Endodermal cell (in vitro differentiated cells): ENCODE measurements at places on chromosomes 3 and 15.

DNA sequence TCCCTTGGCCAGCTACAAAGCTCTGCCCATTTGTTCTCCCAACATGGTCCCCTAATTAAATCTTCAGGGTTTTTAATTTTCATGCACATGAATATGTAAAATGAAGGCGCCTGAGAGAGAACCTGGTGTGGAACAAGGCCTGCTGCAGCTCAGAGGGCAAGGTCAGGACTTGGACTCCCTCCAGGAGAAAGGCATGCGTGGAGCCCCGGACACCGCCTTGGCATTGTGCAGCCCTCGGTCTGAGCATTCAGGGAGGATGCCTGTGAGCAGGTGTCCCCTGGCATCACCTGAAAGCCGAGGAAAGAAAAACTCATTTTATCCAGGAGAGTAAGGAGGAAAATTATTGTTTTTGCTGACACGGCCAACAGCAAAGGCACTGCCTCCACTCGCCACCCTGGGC lies 33.8 kb upstream of the EPHB1 start:
- no peak for DNase-seq

DNA sequence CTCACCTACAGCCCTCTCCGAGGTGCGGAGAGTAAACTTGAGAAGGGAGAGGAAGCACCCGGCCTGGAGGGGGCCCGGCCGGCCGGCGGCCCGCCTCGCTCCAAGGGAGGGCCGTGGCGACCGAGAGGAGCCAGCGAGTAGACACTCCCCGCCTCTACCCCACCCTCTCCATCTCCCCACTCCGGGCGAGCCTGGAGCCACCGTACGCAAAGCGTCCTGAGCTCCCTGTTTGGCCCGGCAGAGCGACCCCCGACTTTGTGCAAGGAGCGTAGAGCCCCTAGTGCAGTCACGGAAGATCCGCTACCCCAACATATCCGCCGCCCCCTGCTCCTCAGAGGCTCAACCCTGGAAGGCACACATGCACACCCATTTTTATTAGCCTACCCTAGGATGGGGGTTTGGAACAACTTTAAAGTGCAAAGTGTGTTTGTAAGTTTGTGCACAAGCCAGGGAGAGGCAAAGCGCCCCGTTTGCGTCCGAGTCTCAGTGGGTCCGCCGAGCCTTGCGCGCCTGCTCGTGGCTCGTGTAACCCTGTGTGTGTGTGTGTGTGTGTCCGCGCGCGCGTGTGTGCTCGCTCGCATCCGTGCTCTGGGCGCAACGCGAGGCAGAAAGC lies 508 bp upstream of the SMAD6 start:
- DNase-seq, result no peak

GRCh38 chr3:48684480-48685143 lies 1.1 kb downstream of the NCKIPSD start:
- no peak for DNase-seq

GRCh38 chr3:37810848-37811247 lies 50.8 kb upstream of the CTDSPL start:
- DNase-seq, result peak; percentile 36

DNA sequence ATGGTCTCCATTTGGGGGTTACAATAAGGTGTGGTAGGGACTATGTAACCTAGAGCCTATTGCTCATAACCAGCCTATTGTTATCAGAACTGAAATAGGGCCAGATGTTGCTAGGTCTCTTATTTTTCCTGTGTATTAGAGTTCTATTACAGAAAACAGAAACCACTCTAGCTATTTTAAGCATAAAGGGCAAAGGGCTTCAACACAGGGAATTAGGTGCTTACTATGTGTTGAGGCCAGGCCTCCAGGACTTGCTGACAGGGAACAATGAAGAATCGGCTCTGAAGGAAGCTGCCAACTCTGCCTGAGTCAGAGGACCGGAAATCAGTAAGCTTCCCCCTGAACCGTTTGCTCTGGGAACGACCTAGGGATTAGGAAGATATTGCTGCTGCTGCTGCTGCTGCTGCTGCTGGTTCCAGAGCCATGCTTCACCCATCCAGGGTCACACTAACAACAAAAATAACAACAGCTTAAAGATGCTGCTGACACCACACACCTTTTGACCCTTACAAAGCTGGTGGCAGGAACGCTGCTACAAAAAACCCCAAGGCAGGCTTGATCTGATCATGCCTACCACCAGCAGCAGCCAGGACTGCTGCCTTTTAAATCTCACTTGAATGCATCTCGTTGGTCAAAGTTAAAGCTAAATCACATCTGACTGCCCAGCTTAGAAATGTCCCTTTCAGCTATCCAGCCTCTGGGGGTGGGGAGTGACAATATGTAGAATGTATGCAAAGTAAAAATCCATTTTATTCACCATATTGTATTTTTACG lies 276.9 kb upstream of the IL12A start:
- peak; percentile 52 for DNase-seq

DNA sequence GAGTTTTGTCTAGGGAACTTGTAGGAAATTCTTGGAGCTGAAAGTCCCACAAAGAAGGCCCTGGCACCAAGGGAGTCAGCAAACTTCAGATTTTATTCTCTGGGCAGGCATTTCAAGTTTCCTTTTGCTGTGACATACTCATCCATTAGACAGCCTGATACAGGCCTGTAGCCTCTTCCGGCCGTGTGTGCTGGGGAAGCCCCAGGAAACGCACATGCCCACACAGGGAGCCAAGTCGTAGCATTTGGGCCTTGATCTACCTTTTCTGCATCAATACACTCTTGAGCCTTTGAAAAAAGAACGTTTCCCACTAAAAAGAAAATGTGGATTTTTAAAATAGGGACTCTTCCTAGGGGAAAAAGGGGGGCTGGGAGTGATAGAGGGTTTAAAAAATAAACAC lies 15.0 kb downstream of the TIGIT start:
- no peak for DNase-seq

DNA sequence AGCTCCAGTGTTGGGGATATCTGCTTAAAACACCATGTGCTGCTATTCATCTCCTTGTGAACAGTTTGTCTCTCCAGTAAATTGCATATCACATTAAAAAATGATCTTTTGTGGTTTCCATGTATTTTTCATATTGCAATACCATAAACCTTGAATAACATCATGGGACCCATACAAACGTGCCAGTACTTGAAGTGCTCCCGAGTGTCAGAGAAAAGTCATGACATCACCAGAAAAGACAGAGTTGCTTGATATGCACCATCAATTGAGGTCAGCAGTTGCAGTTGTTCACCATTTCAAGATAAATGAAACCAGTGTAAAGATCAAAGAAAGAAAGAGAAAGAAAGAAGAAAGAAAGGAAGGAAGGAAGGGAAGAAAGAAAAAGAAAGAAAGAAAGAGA lies 278.6 kb downstream of the ZNF621 start:
- no peak for DNase-seq

GRCh38 chr3:125042725-125043406 lies 12.9 kb downstream of the HEG1 start:
- DNase-seq, result peak; percentile 47

GRCh38 chr3:87503900-87504498 lies 227.6 kb upstream of the POU1F1 start:
- DNase-seq, result peak; percentile 54

DNA sequence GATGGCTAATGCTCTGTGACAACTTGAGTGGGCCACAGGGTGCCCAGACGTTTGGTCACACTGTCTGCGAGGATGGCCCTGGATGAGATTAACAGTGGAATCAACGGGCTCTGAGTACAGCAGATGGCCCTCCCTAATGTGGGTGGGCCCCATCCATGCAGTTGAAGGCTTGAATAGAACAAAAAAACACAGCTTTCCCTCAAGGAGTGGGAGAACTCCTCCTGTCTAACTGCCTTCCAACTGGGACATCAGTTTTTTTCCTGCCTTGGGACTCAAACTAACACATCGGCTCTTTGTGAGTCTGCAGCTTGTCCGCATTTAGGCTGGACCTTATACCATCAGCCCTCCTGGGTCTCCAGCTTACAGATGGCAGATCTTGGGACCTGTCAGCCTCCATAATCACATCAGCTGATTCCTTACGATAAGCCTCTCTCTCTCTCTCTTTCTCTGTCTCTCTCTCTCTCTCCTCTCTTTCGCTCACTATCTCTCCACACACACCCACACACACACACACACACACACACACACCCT lies 20.8 kb downstream of the FAM174B start:
- DNase-seq, result peak; percentile 71

- DNase-seq, result no peak
Measured at GRCh38 chr3:178381971-178382448, 154.2 kb upstream of the KCNMB2 start.

DNA sequence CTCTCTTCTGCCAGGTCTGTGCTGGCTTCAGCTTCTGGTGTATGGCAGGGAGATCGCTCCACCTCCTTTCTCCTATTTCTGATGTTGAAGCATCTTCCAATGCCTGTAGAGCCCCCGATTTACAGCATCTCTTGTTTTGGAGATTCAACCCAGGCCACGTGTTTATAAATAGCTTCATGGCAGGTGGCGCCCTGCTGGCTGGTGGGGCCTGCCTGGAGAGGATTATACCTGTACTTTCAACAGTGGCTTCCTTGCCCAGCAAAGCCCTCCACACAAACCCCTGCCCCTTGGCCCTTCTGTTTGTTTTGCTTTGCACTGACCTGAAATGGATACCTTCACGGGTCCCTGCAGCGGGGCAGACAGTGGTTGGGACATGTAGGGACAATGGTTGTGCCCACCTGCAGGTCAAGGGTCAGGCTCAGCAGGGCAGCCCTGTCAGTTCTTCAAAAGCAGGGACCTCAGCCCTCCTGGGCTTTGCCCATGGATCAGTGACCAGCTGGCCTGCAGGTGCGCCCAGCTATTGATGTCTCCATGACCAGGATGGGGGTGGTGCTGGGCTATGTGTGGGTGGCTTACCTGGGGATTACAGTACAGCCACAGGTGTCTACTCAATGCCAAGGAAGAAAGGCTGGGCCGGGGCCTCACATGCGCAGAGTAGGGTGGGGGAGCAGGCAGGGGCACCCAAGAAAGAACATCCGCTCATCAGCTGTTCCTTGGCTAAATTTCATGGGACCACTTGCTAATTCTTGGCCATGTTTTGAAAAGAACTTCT lies 112.7 kb upstream of the PRR23C start:
- DNase-seq, result no peak

DNA sequence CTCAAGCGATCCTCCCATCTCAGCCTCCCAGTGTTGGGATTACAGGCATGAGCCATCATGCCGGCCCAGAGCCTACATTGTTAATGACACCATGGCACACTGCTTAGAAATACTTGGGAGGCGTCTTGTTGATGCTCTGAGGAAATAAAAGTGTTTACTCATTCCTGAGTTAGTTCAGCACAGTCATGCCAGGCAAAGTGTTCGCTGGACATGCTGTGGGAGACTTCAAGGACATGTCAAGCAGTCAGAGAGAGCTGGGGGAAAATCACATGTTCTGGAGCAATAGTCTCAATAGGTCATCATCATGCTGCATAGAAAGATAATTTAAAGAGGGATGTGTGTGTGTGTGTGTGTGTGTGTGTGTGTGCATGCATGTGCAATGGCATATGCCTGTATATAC lies 37.5 kb downstream of the TTC23 start:
- DNase-seq, result no peak

- DNase-seq, result no peak
Measured at GRCh38 chr3:64554096-64554920, 133.5 kb downstream of the ADAMTS9 start.

GRCh38 chr15:28989239-28989830 lies 103.6 kb downstream of the APBA2 start:
- DNase-seq, result peak; percentile 71

GRCh38 chr3:146493761-146494160 lies 24.4 kb upstream of the PLSCR2 start:
- DNase-seq, result no peak

- no peak for DNase-seq
Measured at GRCh38 chr15:25407950-25408349, 30.9 kb downstream of the UBE3A start.

- no peak for DNase-seq
Measured at GRCh38 chr3:132669256-132669777, 9.2 kb downstream of the UBA5 start.

- DNase-seq, result peak; percentile 55
Measured at GRCh38 chr3:194075802-194076460, 60.0 kb upstream of the HES1 start.

GRCh38 chr3:73442152-73442551 lies 182.6 kb downstream of the PDZRN3 start:
- peak; percentile 57 for DNase-seq

GRCh38 chr3:51876186-51876585 lies 785 bp upstream of the IQCF5 start:
- DNase-seq, result no peak

DNA sequence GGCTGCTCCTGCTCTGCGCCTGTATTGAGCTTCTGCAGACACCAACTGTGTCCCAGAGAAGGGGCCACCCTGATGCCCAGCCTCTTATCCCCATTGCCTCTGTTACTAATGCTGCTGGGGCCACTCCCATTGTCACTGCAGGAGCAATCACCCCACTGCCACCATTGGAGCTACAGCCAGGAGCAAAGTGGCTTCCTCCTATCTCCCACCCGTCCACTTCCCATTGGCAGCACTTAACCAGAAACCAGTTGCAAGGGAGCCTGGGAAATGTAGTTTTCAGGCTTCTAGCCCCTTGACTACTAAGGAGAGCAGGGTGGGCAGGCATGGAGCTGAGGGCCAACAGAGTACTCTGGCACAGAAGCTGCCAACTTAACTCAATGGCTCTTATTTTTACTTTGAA lies 55.9 kb upstream of the KLF13 start:
- peak; percentile 84 for DNase-seq

GRCh38 chr3:66602237-66602636 lies 101.4 kb upstream of the LRIG1 start:
- no peak for DNase-seq

GRCh38 chr3:143783851-143784370 lies 64.4 kb downstream of the SLC9A9 start:
- no peak for DNase-seq

GRCh38 chr3:181402347-181402746 lies 309.4 kb upstream of the SOX2 start:
- DNase-seq, result no peak

DNA sequence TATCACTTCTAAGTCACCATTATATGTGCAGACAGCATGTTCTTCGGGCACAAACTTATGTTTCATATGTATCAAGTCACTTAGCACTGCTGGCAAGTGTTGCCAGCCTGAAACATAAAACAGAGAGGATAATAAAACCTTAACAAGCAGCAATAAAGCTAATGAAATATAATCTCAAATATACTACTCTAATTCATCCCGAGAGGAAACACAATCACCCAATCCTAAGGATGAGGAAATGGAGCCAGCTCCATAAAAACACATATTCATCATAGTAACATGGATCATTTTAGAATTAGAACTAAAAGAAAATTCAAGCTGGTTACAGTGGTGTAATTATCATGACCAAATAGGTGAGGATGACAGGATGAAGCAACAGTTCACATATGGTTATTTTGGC lies 1072.7 kb downstream of the EPHA3 start:
- DNase-seq, result no peak

DNA sequence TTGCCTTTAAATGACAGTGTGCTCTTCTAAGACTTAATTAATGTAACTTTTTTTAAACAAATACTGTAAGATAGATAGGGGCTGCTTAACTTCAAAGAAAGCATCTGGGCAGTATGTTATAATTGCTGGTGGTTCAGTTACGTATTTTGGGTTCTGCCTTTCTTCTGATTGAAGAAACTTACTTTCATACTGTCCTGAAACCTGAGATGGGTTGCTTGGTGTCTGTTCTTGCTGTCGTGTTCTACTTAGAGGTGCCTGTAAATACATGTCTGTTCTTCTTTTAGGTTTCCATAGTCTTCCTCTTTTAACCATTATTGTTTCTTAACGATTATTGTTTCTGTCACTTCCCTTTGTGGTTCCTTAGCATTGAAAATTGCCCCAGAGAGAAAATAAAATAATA lies 297.7 kb upstream of the CHRM5 start:
- no peak for DNase-seq
